ENCODE measurements at places on chromosomes 1 and 21.

GRCh38 chr1:243723050-243723449 lies 127.0 kb downstream of the AKT3 start:
- no peak for DNase-seq

- no peak for DNase-seq
These were observed 1423.9 kb upstream of the PRMT6 start for GRCh38 chr1:105632342-105633196.

- DNase-seq: no peak
These were observed 37.6 kb downstream of the OR10R2 start for GRCh38 chr1:158509471-158510156.

DNA sequence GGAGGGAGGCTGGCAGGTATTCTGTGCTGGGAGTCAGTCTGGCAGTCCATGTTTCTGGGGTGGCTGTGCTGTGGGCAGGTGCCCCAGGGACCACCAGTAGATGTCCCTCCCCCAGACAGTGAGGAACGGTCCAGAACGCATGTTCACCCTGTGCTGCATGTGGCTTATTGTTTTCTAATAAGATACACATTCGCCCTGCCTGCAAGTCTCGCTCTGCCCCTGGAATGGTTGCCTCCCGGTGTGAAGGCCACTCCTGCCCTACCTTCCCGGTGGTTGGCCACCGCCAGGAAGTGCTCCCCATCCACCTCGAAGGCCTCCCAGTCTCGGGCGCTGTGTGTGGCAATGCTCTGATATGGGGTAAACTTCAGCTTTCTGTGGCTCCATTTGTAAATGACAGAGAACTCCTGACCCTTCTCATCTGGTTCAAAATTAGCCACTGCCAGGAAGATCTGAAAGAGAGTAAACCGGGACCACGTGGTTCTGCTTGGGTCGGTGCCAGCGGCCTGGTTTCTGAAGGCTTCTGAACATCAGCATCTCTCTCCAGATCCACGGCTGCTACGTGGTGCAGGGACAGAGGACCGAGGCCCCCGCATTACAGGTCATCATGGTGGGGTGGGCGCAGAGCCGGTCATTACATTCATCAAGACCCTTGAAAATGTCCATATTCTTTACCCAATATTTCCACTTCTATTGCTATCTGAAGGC lies 14.5 kb downstream of the KRTAP10-1 start:
- DNase-seq: no peak

GRCh38 chr1:155008015-155008941 lies 5.7 kb downstream of the ZBTB7B start:
- no peak for DNase-seq

DNA sequence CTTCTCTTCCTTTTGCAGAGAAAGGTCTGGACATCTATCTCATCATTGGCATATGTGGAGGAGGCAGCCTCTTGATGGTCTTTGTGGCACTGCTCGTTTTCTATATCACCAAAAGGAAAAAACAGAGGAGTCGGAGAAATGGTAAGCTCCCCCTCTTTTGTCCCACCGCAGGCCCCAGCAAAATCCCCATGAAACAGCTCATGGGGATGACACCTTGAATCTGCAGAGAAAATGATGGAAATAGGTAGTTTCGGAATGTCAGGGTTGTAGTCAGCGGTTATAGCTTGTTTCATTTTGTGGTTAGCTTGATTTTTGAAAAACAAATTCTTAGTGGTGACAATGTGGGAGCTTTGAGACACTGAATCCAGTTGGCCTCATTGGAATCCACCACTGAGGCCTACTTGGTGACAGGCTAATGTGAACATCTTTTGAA lies 10.3 kb downstream of the CD2 start:
- DNase-seq: no peak

GRCh38 chr1:7616076-7616832 lies 154.8 kb upstream of the VAMP3 start:
- no peak for DNase-seq

- no peak for DNase-seq
These were observed 217.2 kb upstream of the IRF2BP2 start for GRCh38 chr1:234827181-234827580.

DNA sequence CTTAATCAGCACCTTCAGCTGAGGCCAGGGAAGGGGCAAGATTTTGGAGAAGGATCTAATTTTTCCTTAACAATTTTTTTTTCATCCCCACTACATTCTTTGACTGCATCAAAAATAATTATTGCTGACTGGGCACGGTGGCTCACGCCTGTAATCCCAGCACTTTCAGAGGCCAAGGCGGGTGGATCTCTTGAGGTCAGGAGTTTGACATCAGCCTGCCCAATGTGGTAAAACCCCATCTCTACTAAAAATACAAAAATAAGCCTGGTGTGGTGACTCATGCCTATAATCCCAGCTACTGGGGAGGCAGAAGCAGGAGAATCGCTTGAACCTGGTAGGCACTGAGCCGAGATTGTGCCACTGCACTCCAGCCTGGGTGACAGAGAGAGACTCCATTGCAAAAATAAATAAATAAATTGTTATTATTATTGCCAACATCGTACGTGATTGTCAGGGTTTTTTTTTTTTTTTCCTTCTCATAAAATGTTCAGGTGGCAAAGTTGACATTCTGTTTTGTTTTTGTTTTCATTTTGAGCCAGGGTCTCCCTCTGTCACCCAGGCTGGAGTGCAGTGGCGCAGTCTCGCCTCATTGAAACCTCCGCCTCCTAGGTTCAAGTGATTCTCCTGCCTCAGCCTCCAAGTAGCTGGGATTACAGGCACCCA lies 37.3 kb upstream of the MORC3 start:
- DNase-seq: no peak

DNA sequence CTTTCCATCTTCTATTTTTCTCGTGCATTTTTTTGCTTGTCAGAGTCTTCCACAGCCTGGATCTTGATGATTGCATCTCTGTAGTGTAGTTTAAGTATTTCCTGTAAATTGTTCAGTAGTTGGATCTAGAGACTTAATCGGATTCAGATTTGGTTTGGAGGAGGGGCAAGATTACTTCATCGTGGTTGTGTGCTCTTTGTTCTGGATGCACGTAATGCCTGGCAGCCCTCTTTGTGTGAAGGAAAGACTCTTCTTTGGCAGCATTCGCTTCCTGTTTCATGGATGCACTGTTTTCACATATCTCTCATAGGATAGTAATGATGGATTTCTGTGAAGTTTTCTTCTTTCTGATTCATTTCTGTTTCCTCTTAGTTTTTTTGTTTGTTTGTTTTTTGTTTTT lies 14.2 kb downstream of the SEMA4A start:
- DNase-seq: no peak

DNA sequence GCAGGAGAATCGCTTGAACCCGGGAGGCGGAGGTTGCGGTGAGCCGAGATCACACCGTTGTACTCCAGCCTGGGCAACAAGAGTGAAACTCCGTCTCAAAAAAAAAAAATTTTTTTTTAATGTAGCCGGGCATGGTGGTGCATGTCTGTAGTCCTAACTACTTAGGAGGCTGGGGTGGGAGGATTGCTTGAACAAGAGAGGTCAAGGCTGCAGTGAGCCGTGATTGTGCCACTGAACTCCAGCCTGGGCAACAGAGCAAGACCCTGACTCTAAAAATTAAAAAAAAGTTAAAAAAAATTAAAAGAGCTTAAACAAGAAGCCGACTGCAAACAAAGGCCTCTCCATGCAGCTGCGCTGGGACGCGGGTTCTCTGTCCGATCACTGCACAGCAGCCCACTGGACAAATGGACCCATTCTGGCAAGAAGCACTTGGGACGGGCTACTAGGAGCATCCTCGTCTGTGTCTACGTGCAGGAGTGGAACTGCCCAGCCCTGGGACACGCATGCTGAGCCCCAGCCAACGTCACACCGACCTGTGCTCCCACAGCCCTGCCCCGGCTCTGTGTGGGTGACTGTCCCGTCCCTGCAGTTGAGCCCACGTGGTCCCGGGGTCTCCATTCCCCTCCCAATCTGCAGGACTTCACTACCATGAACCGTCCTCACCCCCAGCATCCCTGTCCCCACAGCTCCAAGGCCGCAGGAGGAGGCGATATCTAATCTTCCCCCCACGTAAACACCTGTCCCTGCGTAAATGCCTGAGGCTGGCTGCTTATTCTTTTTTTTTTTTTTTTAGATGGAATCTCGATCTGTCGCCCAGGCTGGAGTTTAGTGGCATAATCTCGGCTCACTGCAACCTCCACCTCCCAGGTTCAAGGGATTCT lies 12.3 kb downstream of the SLC35E2B start:
- DNase-seq: no peak

Data from stimulated activated CD8-positive, alpha-beta memory T cell treated with anti-CD3 and anti-CD28 coated beads, Interleukin-4, amount 100 ng/mL, for 1 hour (primary cell).